Omental fat pad (tissue), 4 donors: ENCODE measurements at places on chromosomes 1 and 21. TPM values are rescaled to one million over a fixed set of nuclear protein-coding genes. Genes with fewer than 3 reads are reported as not detected.

GRCh38 chr21:15932726-15933125 is 202.9 kb downstream of the USP25 start:
- DNase-seq = no peak

DNA sequence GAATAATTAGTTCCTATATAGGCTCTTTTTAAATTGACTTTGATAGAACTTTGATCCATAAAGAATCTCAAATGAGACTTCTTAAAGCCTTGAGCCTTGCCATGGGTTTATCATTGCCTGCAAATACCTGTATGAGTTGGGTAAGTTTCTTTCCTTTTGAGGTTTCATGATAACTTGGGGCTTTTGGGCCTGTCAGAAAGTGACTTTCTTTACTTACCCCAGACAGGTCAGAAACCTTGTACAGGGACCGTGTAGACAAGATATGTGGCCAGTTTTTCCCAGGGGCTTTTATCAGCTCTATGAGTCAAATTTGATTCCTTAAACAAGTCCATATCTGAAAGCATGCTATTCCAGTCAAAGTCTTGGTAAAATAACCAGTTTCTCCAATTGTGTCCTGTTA is 17.3 kb downstream of the KCTD3 start:
- DNase-seq = no peak

DNA sequence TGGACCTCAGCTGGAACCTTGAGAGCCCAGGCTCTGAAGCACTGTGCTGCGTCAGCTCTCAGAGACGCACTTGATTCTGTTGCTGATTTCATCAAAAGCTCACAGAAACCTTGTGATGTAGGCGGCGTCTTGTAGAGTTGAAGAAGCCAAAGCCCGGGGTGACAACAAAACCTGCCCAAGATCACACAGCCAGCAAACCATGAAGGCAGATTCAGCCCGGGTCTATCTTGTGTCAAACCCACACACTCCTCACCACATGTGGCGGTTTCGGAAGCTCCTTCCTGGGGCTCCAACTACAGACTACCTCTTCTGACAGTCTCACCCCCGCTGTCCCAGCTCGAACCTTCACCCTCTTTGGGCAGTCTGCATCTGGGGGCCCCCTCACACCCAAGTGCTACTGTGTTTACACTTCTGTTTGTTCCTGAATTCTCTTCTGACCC is 50.4 kb downstream of the TENT5C start:
- no peak for DNase-seq

- DNase-seq = no peak
These were observed 82.3 kb upstream of the TIAM1 start for GRCh38 chr21:31426235-31426797.

DNA sequence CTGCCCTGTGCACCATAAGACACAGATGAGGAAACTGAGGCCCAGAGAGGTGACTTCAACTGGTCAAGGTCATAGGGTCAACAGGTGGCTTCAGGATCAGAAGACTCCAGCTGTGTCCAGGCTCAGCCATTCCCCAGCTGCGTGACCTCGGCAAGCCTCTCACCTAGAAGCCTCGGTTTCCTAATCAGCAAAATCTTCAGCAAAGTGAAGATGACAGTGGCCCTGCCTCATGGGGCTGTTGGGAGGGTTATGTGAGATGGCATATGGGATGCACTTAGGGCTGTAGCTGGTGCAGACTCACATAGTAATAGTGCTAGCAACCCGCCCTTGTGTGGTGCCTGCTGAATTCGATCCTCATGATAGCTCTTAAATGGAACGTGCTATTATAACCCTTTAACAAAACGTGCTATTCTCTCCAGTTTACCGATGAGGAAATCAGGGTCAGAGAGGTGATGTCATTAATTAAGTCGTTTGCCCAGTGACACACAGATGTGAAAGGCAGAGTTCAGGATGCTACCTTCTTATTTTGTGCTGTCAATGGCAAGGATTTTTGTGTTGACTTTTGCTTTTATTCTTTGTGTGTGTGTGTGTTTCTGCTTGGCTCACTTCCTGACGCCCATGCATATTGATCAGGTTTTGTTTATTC is 472.9 kb downstream of the MATN1 start:
- no peak for DNase-seq

DNA sequence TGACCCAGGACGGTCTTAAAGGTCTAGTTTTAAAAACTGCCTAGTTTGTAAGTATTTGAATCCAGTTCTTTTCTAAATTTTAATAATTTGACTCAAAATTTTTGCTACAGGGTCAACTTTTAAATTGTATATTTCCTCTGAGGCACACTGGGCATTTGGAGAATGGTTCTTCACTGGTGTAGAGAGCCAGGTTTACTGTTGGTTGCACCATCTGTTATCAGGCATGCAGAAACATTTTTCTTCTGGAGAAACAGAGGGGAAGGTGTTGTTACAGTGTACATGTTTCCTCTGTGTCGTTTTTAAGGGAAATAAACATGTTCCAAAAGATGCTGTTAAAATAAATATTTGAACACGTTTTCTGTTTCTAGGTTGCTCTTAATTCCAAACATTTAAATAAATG is 39.0 kb upstream of the RWDD3 start:
- DNase-seq = no peak

DNA sequence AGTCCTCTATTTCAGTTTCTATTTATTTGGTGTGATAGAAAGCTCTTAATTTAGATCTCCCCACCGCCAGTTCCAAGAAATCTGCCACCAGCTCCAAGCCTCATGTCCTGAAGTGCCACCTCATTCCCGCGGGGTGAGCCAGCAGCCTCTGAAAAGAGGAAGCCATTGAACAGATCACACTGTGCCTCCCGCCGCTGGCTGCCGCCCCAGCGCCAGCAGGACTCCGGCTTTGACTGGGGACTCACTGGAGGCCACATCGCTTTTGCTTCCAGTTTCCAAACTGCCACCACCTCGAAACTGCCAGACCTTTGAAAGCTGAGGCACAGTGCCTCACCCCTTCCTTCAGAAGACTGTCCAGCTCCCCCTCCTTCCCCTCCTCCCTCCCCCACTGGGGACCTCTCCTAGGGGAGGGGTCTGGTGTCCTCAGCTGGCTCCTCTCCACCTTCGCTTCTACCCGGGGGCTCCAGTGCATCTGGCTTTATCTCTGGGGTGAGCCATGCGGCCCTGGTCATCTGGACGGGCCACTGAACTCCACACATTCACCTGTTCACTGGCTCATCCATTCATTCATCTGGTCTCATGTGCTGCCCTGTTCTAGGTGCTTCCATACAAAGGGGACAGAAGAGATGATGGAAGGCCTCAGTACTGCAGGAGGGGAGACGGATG is 58.9 kb downstream of the VPS26C start:
- no peak for DNase-seq

GRCh38 chr1:208479435-208479834 is 235.3 kb upstream of the PLXNA2 start:
- no peak for DNase-seq

DNA sequence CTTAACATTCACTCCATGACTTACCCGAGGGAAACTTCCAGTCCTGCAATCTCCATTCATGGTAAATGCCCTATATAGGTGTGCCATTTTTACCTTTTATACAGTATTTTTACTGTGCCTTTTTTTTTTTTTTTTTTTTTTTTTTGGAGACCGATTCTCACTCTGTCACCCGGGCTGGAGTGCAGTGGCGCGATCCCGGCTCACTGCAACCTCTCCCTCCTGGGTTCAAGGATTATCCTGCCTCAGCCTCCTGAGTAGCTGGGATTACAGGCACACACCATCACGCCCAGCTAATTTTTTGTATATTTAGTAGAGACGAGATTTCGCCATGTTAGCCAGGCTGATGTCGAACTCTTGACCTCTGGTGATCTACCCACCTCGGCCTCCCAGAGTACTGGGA is 124.4 kb upstream of the PLPPR4 start:
- no peak for DNase-seq

- DNase-seq = peak; percentile 14
These were observed 40.2 kb upstream of the EPS8L3 start for GRCh38 chr1:109803901-109804331.

DNA sequence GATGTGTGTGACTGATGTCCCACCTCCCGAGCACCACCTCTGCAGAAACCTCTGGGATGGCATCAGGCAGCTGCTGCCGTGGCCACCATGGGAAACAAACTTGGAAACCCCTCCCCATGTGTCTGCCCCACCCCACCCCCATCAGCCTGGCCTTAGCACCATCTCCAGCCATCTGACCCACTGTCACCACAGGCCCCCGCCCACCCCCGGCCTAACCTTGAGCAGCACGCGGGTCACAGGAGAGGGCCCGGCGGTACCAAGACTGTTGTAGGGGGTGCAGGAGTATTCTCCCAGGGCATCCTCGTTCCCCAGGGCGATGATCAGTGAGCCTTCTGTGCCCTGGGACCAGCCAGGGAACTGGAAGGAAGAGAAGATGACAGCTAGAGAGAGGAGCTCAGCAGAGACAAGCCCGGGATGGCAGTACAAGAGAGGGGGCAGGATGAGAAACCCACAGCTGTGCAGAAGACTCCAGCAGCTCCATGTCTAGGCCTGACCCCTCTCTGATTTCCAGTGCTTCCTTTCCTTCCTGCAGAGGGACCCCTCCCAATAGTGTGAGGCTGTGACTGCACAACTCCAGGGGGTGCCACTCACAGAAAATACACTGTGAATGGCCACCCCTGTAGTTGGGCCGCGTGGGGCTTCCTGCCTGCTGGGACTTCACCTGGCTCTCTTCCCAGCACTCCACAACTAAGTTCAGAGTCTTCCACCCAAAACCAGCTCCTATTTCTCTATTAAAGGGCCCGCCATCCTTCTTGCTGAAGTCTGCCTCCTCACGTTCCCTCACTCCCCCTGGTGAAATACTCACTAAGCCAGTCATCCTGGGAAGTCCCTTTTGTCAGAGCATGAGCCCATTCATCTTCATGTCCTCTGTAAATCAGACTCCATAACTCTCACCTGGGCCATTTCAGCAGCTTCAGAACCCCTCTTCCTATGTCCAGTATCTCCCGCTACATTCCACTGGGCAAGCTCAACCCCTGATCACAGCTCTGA is 7.3 kb upstream of the TAGLN2 start:
- no peak for DNase-seq

GRCh38 chr21:25572861-25573310 is 34.4 kb downstream of the MRPL39 start:
- no peak for DNase-seq

DENND2D gene
- total RNA-seq = 31.9 TPM

PAX7 gene
- total RNA-seq = not detected
